Activated naive CD8-positive, alpha-beta T cell treated with anti-CD3 and anti-CD28 coated beads, Interleukin-2, amount 50 U/mL, for 16 hours (primary cell): ENCODE measurements at places on chromosomes 5 and 9.
A peak's percentile ranks its signal among the peaks of the same experiment; 100 is the strongest.

- DNase-seq = no peak
Measured at GRCh38 chr9:137708590-137709284, 89.9 kb downstream of the EHMT1 start.

DNA sequence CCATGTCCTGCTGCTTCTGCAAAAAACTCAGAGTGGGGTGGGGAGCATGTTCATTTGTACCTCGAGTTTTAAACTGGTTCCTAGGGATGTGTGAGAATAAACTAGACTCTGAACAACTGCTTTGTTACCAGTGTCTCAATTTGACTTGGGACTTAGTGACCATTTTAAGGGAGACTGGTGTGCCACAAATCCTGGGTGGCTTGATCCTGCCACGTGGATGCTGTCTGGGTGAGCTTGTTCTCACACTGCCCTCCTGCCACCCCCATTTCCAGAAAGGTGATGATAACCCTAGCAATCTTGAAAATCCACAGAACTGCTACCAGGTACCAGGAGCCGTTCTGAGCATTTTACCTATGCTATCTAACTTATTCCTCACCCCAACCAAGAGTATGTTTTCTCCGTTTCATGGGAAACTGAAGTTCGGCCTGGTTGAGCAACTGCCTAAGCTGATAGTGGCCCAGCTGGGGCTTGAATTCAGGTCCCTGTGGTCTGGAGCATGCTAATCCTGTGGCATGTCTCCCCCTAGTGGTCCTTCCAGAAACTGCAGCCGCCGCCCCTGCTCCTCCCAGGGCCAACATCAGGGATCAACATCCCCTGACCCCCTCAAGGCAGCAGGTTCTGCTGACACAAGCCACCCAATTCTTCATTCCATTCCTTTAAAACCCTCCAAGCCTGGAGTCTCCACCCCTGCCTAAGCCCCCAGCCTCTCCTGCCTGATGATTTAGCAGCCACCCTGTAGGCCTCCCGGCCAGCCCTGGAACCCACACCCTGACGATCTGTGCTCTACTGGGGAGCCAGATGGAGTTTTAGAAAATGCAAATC, 2.8 kb downstream of the IL3 start:
- peak; percentile 56 for DNase-seq

GRCh38 chr5:110925398-110925797, 146.1 kb upstream of the TSLP start:
- no peak for DNase-seq

- no peak for DNase-seq
Measured at GRCh38 chr9:131238402-131239021, 37.8 kb downstream of the FAM78A start.

DNA sequence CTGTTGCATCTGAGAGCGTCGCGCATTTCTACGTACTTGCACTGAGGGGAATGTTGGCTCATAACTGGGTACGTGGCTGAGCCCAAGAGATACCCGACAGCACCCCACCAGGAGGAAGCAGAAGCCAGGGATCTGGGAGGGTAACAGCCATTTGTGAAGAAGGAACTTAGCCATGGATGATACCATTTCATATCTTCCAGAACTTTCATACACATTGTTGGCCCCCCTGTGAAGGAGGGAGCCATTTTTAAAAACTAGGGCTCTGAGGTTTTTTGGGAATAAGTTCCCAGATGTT, 101.4 kb upstream of the SLC44A1 start:
- DNase-seq = no peak

GRCh38 chr9:80125731-80126264, 554.0 kb downstream of the TLE4 start:
- DNase-seq = no peak

DNA sequence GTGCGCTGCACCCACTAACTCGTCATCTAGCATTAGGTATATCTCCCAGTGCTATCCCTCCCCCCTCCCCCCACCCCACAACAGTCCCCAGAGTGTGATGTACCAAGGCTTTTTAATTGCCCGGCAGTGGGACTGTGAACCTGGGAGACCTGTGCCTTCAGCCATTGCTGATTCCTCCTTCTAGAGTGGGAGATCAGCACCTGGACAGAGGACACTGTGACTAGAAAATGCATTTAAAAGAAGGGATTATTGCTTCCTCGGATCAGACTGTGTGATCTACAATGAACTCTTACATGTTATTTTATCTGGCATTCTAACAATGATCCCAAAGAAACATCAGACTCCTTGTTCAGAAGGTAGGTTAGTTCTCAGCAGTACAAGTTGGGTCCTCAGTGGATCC, 25.9 kb downstream of the CTSL start:
- no peak for DNase-seq

DNA sequence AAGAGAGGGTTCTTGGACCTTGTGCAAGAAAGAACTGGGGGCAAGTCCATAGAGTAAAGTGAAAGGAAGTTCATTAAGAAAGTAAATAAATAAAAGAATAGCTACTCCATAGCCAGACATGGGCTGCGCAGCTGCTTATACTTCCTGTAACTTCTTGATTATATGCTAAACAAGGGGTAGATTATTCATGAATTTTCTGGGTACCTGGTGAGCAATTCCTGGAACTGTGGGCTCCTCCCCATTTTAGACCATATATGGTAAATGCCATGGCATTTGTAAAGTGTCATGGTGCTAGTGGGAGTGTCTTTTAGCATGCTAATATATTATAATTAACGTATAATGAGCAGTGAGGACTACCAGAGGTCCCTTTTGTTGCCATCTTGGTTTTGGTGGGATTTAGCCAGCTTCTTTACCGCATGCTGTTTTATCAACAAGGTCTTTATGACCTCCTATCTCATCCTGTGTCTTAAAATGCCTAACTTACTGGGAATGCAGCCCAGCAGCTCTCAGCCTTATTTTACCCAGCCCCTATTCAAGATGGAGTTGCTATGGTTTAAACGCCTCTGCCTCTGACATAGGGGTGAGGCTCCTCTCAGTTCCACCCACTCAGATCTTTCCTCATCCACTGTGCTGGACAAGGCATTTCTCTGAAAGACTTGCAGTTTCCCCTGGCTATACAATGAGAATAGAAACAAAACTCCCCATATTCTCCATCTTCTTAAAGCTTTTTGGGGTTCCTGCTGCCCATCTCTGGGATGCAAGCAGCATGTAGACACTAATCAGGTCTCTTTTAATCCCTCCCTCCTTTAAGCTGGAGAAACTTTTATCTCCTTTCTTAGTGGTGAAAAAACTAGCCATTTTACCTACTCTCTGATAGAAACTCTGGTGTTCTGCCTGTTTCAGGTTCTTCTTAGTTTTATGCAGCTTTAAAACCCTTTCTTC, 91.2 kb downstream of the ARRDC3 start:
- DNase-seq = no peak

DNA sequence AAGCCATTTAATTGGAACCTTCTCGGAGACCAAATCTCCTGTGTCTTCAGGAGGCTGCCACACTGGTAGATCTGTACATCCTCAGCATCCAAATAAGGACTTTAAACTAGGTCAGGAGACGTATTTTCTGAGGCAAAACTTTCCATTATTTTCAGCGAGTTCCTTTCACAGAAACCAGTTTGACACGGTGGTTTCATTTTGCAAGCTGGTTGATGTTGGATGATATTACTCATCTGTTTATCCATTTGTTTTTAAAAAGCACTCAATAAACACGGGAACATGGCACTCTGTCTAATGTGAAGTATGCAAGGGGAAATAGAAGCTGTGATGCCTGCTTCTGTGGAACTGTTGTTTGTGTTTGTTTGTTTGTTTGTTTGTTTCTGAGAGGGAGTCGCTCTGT, 199.6 kb downstream of the ERCC6L2 start:
- DNase-seq = no peak

GRCh38 chr5:38548064-38548759, 8.2 kb downstream of the LIFR start:
- DNase-seq = no peak
